ENCODE measurements at places on chromosomes 3 and 15.

DNA sequence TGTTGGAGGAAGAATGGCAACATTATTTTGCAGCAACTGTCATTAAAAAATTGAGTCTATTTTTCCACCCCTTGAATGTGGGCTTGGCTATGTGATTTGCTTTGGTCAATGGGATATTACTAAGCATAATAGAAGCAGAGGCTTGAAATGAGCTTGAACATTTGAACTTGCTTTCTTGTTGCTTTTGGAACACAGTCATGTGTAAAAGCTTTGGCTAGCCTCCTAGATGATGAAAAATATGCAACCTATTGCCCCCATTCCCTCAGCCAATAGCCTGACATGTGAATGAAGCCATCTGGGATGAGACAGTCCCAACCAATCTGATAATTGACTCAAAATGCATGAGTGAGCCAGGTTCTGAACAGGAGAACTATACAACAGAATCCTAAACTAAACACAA, 78.4 kb downstream of the PLSCR2 start:
- no peak for DNase-seq

- no peak for DNase-seq
Observed at GRCh38 chr3:194357681-194358080, 6.6 kb upstream of the CPN2 start.

- no peak for DNase-seq
Observed at GRCh38 chr15:57896114-57896513, 169.4 kb downstream of the ALDH1A2 start.

DNA sequence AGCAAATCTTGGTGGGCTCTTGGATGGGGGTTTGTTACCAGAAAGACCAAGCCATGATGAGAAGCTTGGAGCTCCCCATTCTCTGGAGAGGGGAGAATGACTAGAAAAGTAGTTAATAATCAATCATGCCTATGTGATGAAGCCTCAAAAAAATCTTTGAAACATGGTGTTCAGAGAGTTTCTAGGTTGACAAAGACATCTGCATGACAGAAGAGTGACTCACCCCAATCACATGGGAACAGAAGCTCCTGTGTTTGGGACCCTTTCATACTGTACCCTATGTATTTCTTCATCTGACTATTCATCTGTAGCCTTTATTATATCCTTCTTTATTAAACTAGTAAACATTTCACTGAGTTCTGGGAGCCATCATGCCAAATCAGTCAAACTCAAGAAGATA, 87.4 kb downstream of the BCHE start:
- no peak for DNase-seq

DNA sequence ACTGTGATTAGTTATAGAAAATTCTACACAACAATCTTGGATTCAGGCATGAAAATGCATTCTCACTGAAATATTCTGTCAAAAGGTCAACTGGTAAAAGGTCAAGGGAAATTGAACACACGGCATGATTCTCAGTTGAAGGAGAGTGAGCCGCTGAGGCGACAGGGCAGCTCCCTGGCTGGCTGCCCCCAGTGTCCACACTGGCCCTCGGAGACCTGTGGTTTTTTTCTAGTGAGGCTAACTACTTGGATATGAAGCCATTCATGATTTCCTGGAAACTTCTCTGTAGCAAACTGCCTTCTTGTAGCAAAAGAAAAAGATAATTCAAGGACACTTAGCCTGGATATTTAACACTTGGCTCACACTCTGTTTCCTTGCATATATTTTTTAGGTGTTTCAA, 37.2 kb downstream of the AADACL2 start:
- no peak for DNase-seq

DNA sequence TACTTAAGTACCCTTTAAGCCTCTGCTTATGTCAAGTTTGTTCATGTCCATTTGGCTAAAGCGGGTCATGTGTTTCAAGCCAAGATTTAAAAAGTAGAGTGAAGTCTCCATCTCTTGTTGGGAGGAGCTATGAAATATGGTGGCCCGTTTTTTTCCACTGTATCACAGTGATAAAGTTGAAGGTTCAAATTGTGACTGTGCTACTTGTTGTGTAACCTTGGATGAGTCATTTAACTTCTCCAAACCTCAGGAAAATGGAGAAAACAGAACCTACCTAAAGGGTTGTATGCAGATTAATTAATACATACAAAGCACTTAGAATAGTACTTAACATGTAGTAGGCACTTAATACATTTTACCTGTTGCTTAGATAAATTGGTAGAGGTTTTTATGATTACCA, 43.4 kb downstream of the SNAPC5 start:
- DNase-seq: no peak

DNA sequence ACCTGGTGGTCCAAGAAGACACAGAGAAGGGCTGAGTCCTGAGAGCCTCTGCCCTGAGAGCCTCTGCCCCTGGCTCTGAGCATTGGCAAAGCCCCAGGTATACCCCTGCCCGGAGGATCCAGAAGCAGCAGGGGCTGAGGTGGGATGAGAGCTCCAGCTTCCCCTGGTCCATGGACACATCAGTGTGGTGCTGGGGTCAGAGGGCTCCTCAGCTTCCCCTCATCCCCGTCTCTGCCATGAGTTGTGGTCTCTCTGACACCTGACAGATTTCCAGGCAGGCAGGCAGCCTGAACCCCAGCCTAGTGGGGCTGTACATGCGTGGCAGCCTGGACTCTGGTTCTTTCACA, 3.5 kb upstream of the KLF15 start:
- DNase-seq: no peak

DNA sequence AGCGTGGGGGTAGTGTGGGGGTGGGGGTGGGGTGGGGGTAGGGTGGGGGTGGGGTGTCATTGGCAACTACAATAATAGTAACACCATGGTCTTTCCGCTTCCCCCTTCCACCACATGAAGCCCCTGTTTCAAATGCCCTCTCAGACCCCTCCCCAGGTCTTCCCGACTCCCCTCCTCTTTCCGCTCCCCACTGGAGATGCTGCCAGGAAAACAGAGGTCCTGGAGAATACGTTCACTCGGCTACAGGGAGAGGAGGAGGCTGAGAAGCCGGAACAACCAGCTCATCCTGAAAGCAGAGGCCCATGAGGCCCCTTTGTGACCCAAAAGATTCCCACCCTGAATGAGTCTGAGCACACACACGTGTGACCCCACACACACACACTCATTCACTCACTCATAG, 75.4 kb downstream of the CPN2 start:
- no peak for DNase-seq

DNA sequence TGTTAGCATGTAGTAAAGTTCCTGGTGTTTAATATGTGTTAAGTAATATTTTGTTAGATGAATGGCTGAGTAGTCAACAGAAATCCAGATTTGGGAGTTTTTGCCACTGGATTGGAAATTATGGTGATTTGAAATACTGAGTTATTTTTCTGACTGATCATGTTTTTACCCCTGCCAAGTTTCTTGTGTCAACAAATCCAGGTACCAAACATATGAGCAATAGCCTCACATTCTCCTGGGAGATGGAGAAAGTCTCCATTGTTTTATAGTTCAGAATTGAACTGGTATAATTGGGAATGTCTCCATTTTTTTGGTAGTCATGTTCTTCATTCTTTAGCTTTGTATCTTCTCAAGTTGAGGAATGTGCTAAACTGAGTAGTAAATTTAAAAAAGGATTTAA, 767.2 kb upstream of the LMCD1 start:
- DNase-seq: no peak

DNA sequence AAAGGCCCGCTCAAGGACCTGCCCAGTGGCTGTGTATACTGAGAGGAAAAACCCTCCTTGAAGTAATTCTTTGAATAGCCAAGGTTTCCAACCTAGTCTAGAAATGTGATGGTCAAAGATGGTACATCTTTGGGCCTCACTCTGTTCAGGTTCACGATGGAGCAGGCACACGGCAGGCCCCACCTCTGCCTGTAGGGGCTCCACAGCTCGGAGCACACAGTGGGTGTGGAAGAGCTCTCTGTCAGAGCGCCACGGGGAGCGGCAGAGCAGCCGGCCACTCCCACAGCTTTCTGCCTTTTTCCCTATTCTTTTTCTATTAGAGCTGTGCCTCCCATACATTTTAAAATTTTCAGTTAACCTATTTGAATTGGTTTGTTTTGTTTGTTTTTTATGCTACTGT, 89.5 kb downstream of the CTNNB1 start:
- DNase-seq: no peak

- no peak for DNase-seq
Observed at GRCh38 chr3:12557473-12558100, 700 bp downstream of the MKRN2 start.
